ENCODE measurements at places on chromosomes 12 and 14.

DNA sequence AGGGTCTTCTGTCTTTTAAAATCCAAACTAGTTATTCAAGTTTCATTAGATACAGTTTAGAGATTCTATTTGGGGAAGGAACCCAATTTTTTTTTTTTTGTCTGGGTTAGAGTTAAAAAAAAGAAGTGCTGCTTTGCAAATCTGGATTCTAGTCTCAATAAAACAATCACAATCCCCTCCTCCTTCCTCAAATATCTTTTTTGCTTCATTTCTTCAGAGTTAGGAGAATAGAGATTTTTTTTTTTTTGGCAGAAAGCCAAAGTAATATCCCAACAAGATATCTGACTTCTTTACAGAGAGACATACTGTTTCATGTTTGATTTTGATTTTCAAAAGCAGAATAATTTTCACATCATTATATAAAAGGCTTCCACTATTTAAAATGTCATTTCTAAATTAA lies 201.9 kb downstream of the FOXN3 start:
- DNase-seq = no peak

DNA sequence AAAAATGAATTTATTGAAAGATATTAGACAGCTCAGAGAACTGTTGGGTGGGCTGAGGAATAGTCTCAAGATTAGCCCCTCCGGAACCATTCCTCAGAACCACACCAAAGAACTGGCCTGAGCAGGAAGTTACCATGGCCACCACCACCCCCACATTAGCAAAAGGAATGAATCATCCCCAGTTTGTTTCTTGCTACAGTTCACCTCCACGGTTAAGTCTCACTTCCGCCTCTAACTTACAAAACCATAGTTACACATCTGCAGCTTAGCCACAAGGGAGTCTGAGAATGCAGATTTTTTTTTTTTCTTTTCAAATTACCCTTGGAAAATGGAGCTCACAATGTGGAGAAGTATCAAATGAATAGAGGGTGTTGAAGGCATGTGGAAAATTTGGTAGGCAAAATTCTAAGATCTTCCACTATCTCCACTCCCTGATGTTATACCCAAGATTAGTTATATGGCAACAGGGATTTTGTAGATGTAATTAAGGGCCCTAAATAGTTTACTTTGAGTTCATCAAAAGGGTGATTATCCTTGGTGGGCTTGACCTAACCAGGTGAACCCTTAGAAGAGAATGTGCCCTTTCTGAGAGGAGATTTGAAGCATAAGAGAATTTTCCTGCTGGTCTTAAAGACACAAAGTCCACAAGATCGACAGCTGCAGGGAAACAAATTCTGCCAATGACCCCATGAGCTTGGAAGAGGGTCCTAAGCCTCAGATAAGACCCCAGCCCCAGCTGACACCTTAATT lies 129.8 kb upstream of the KRR1 start:
- no peak for DNase-seq

GRCh38 chr12:102513272-102513671 lies 32.9 kb upstream of the IGF1 start:
- DNase-seq = no peak

- DNase-seq = no peak
Measured at GRCh38 chr14:65637780-65638179, 225.2 kb downstream of the FUT8 start.

- no peak for DNase-seq
Measured at GRCh38 chr14:101252443-101253214, 308.7 kb upstream of the DIO3 start.

DNA sequence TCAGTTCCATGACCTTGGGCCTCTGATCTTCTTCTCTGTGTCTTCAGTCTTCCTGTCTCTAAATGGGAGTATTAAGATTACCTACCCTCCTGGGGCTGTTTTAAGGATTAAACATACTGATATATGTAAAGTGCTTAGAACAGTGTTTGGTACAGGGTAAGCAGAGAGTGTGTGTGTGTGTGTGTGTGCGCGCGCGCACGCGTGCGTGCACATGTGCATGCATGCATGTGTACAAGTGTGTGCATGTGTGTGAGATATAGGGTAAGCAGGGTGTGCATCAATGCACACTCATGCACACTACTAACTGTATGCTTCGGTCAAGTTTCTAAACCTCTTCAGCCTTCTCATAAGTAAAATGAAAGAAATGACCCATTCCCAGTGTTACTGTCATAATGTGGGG lies 196.6 kb downstream of the NTF3 start:
- DNase-seq = no peak

- no peak for DNase-seq
Measured at GRCh38 chr12:108240027-108240785, 98.9 kb downstream of the CMKLR1 start.

DNA sequence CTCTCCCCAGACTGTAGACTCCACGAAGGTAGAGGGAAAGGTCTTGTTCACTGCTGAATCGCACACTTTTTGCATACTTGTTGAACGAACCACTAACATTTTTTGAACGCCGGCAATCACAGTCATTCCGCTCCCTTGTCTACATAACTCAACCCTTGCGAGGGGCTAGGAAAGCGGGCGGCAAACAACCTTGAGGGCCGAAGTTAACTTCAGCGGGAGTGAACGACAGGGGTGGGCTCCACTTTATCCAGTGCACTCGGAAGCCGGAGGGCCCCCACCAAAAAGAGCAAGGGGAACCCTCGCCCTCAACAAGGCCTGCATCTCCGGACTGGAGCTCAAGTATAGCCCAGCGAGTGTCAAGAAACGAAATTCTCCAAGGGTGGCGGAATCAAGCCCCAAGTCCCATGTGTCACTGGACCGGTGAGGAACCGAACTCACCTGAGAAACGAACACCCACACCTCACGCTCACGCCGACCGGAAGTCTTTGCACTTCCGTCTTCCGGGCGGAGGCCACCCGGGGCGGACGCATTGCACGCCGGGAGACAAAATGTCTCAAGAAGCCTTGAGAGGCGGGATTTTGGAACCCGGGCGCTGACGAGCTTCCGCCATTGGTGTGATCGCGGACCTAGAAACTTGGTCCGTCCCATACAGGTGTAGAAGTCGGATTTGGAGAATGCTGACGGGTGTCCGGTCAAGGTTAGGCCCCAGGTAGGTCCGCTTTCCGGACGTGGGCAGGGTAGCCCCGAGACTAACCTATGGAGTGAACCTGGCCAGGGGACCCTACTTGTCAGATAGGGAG lies at the start of gene LLPH:
Gene LLPH (minus strand): TSS at position 484 of the 800 bp plus-strand sequence. CDS start 1,644 bp downstream, outside the sequence.
- peak; percentile 33 for DNase-seq

DNA sequence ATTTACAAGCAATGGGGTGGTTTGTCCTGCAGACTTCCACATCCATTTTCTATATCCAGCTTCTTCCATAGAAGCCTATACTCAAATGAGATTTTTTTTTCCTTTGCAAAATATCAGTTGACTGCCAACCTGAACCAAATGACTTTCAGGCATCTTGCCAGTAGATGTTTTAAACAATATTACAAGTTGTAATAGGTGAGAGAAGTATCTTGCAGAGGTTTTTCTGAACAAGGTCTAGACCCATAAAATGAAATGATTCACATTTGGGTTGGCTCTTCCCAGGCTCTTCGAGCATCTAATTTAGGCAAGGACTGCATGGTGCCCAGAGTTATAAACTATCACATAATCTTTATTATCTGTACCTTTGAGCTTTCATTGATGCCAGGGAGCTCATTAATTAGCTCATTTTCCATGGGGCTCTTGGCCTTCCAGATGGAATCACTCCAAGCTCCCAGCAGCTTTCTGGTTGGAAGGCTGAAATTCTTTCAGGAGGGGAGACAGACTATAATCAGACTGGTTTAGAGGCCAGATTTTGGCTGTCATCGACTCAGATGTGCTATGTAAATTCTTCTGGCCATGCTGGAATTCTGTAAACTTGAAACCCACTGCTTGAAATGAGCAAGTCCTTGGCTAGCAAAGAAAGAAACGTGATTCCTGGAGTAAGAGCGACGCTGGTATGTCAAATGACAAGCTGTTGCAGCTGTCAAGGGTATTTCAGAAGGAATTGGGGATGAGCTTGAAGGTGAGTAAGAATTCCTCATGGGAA lies 32.2 kb upstream of the DICER1 start:
- no peak for DNase-seq

GRCh38 chr12:62319058-62319457 lies 58.9 kb downstream of the USP15 start:
- DNase-seq = no peak

DNA sequence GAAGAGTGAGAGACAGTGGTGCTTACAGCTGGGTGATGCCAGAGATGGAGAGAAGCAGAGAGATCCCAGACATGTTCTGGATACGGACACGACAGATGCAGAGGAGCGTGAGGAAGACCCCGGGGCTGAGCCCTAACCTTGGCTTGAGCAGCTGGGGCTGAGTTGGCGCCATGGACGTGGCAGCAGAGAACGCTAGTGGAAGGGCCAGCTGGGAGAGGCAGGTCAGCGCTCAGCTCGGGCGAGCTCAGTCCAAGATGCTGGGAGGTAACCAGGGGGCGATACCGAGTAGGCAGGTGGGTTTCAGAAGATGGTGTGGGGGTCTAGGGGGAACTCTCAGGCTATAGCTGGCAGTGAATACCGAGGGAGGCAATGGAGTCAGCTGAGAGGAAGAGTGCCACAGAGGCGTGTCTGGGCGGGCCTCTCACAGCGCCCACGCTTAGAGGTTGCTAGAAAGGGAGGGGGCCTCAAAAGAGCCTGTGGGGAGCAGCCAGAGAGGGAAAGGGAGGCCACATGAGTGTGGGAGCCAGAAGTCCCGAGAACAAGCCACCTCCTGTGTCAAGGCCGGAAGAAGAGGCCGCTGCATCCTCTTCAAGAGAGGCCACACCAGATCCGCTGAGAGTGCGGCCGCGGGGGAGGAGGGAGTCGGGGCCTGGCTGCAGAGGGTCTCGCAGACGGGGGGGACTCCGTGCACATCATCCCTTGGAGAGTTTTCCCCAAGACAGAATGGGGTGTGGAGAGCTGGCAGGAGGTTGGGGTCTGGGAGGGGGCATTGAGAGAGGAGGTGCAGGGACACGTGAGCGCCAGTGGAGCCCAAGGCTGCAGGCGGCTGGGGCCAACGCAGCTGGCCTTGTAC lies 57.0 kb upstream of the DIO3 start:
- no peak for DNase-seq

GRCh38 chr14:73731111-73731510 lies 16.9 kb upstream of the PNMA1 start:
- DNase-seq = no peak

GRCh38 chr12:66647034-66647691 lies 31.7 kb downstream of the GRIP1 start:
- peak; percentile 88 for DNase-seq

DNA sequence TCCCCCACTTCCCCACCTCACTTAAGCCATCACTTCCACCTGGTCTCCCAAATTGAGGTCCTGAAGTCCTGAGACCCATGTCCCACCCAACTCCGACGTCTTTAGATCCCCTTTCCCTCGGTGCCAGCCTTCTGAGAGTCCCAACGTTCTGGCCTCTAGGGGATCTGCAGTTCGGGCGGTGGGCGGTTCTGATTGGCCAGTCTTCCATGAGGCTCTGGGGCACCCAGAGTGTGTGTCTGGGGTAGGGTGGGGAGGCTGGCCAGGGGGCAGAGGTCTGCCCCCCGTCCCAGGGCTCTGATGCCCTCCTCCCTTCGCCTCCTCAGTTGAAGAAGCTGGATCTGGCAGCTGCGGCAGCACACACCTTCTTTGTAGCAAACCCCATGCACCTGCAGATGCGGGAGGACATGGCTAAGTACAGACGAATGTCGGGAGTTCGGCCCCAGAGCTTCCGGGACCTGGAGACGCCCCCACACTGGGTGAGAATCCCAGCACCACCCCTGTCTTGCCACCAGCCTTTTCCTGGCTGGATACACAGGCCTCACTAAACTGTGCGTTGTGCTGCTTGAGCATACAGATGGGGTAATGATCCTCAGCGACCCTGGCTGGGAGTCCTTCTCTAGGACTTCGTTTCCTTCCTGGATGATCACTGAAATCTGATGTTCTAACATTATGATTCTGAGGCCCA lies 1.5 kb downstream of the P3H3 start:
- no peak for DNase-seq

GRCh38 chr14:37114002-37114401 lies 58.4 kb downstream of the SLC25A21 start:
- DNase-seq = no peak

- no peak for DNase-seq
Measured at GRCh38 chr12:23221066-23221465, 596.1 kb downstream of the ETNK1 start.

DNA sequence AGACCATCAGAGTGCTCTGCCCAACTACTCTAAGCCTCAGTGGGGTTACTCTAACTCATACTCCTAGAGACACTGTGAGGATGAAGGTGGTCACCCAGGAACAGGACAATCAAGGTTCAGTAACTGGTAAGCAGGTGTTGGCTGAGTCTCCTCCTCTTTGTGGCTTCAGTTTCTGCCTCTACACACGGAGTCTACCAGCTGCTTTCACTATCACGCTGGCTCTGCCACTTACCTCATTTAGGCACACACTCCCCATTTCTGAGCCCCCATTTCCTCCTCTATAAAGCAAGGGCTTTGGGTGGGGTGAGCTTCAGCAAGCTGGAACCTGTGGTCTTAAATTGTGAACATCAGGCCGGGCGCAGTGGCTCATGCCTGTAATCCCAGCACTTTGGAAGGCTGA lies 7.3 kb upstream of the TCHP start:
- no peak for DNase-seq

DNA sequence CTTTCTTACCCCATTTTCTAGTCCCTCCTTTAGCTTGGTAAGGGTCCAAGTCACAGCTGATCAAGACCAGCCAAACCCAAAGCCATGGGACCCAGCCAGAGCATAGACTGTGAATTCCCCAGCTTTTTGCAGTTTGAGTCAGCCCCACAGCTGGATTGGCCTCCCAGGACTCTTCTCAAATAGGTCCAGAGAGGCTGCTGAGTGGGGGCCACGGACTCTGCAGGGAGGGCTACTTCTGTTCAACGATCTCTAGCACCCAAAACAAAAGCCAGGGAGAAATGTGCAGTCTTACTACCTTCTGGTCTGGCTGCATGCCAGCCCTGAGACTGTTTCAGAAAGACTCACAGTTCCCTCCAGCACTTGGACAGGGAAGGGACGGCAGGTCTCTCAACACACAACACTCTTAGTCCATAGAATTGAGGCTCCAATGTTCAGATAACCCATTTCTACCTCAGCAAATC lies 1.6 kb downstream of the VDR start:
- DNase-seq = peak; percentile 37

DNA sequence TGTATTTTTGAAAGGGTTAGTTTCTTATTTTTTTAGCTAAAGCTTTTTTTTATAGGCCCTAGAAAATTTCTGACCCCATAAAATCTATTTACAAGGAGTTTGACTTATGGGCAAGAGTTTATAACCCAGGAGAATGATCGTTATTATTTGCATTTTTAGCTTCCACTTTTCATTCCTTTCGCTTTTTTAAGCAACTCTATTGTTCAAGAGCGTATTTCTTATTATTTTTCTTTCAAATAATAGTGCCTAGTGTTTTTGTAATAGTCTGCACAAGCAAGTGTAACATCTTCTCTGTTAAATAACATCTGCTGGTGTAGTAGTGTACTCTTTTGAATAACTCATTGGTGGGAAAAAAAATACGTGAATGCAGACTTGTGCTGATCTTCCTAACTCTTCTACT lies 216.3 kb downstream of the ERC1 start:
- DNase-seq = no peak

GRCh38 chr12:132433641-132434395 lies 56.1 kb upstream of the FBRSL1 start:
- DNase-seq = no peak

Measured in AG04449 (cell line).